ENCODE measurements at places on chromosomes 3 and 15. TPM values are rescaled to one million over a fixed set of nuclear protein-coding genes. Genes with fewer than 3 reads are reported as not detected.

GLDN gene
- 0.77 TPM for total RNA-seq

PIF1 gene
- total RNA-seq, result 64.0 TPM

- DNase-seq, result no peak
Measured at GRCh38 chr3:189149203-189149602, 22.6 kb upstream of the TPRG1 start.

- DNase-seq, result no peak
Measured at GRCh38 chr15:39054128-39054732, 489.6 kb upstream of the RASGRP1 start.

GRCh38 chr3:158452334-158452733, 118.7 kb upstream of the MLF1 start:
- no peak for DNase-seq

- DNase-seq, result no peak
Measured at GRCh38 chr3:196835086-196835485, 32.6 kb upstream of the SENP5 start.

- no peak for DNase-seq
Measured at GRCh38 chr15:62212741-62213140, 47.7 kb upstream of the C2CD4B start.

DNA sequence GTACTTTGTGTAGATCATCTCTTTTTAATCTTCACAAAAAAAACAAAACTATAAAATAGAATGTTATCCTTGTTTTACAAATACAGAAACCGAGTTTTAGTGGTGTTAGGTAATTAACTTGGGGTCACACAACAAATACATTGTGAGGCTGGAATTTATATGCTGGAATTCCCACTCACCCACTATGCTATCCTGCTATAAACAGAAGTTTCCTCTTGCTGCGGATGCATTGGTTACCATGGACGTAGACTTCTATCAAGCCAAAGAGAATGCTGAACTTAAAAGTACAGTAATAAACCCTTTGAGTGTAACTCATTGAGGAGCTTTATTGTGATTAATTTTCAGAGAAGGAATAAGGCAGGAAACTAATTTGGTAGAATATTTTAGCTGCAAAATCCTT, 9.2 kb downstream of the SNAP23 start:
- no peak for DNase-seq

GRCh38 chr15:47715402-47715801, 1.9 kb upstream of the SEMA6D start:
- DNase-seq, result no peak

- DNase-seq, result no peak
Measured at GRCh38 chr3:193560091-193560490, 5.4 kb upstream of the ATP13A4 start.

GRCh38 chr15:88580532-88580931, 34.1 kb upstream of the DET1 start:
- DNase-seq, result no peak

C2CD4A gene
- not detected for total RNA-seq
